Astrocyte of the hippocampus (primary cell): ENCODE measurements at places on chromosomes 12 and 14.
A peak's percentile ranks its signal among the peaks of the same experiment; 100 is the strongest.

- DNase-seq = peak; percentile 91
Observed at GRCh38 chr14:88551094-88551870, 3.5 kb downstream of the PTPN21 start.

- no peak for DNase-seq
Observed at GRCh38 chr14:62064751-62065323, 302.6 kb downstream of the SNAPC1 start.

- peak; percentile 77 for DNase-seq
Observed at GRCh38 chr12:41055875-41056577, 132.1 kb upstream of the PDZRN4 start.

GRCh38 chr12:64951944-64952343 is 127.5 kb downstream of the TBC1D30 start:
- no peak for DNase-seq

DNA sequence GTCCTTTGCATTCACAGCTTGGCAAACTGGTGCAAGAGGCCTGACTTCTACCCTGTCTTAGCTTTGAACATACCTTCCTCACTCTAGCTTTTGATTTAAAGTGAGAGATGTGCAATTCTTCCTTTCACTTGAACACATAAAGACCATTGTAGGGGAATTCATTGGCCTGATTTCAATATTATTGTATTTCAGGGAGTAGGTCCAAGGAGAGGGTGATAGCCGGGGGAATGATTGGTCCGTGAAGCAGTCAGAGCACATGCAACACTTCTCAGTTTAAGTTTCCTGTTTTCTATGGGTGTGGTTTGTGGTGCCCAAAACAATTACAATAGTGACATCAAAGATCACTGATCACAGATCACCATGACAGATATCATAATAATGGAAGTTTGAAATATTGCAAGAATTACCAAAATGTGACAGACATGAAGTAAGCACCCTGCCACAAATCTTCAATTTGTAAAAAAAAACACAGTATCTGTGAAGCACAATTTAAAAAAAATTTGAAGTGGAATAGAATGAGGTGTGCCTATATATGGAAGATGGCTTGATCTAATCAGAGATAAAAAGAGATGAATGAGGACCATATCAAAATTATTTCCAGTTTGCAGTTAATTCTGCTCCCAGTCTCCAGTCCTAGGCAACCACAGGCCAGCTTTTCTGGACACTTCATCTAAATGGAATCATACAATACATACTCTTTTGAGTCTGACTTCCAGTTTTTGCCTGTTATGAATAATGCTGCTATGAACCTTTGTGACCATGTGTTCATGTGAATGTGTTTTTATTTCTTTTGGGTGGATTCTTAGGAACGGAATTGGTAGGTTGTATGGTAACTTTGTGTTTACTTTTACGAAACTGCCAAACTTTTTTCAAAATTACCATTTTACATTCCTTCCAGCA is 23.2 kb downstream of the BORCS5 start:
- no peak for DNase-seq

GRCh38 chr12:87117526-87117925 is 861.3 kb upstream of the MGAT4C start:
- no peak for DNase-seq

DNA sequence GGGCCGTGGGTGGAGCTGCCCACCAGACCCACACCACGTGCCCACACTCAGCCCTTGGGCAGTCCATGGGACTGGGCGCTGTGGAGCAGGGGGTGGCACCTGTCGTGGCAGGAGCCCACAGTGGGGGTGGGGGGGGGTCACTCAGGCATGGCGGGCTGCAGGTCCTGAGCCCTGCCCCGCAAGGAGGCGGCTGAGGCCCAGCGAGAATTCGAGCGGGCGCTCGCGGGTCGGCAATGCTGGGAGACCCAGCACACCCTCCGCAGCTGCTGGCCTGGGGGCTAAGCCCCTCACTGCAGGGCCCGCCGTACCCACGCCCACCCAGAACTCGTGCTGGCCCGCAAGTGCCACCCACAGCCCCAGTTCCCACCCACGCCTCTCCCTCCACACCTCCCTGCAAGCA is 132.6 kb upstream of the GARIN2 start:
- no peak for DNase-seq
